Renal cortex interstitium (tissue), 15 donors: ENCODE measurements at places on chromosomes 4 and X. TPM values are rescaled to one million over a fixed set of nuclear protein-coding genes. Genes with fewer than 3 reads are reported as not detected.

Gene SFRP2
- 16.9 TPM for polyA plus RNA-seq

Gene PDGFRA
- 149 TPM for polyA plus RNA-seq

Gene CACNA1F
- polyA plus RNA-seq: 0.09 TPM

Gene REPS2
- polyA plus RNA-seq: 17.9 TPM

GRCh38 chr4:139207873-139208403 is 30.9 kb upstream of the ELF2 start:
- DNase-seq: no peak
